MG63 (cell line): ENCODE measurements at places on chromosomes 16 and 17.
A peak's percentile ranks its signal among the peaks of the same experiment; 100 is the strongest.

GRCh38 chr17:10777131-10777807, 26.6 kb downstream of the TMEM238L start:
- DNase-seq: no peak

DNA sequence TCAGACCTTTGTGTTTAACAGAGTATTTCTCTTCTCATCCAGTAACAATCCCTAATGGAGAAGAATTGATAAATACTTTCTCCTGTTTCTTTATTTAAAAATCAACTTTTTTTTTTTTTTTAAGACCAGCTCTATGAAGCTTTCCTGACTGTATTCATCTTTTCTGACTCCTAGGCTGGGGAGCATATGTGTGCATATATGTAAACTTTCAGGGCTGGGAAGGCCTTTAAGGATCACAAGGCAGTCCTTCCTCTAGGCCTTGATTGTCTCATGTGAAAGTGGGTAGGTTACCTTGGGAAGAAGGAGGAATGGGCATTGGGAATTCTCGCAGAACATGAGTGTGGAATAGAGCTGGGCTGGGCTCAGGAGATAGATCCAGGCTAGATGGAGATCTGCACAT, 292.9 kb upstream of the SALL1 start:
- no peak for DNase-seq

GRCh38 chr16:7998789-7999453, 591.4 kb downstream of the TMEM114 start:
- DNase-seq: no peak

GRCh38 chr17:21025451-21025850, 17.4 kb downstream of the USP22 start:
- no peak for DNase-seq

- DNase-seq: peak; percentile 64
These were observed 394.7 kb downstream of the SEC14L1 start for GRCh38 chr17:77535435-77535834.

- DNase-seq: no peak
These were observed 4.6 kb downstream of the TSPOAP1 start for GRCh38 chr17:58324056-58324408.

- no peak for DNase-seq
These were observed 73.4 kb upstream of the GNG13 start for GRCh38 chr16:873889-874288.

DNA sequence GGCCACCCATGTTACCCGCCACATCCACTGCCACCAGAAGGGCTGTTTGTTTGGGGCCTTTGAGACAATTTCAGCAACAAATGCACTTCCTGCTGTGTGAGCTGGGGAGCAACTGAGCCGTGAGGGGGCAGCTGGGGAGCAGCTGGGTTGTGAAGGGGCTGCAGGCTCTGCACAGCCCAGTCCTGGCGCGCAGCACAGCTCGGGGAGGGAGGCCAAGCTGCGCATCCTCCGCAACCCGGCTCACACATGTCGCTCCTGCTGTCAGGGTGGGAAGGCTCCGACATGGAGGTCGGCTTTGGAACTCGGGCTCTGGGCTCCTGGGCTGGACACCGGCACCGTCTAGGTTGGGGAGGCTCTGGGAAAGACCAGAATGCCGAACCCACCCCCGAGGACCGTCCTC, 53.6 kb downstream of the CBFA2T3 start:
- no peak for DNase-seq

GRCh38 chr17:68512247-68512959, at the start of gene PRKAR1A:
Gene PRKAR1A (plus strand): TSS chr17:68512430. CDS start chr17:68515400, 2,970 bp downstream.
- peak; percentile 95 for DNase-seq

DNA sequence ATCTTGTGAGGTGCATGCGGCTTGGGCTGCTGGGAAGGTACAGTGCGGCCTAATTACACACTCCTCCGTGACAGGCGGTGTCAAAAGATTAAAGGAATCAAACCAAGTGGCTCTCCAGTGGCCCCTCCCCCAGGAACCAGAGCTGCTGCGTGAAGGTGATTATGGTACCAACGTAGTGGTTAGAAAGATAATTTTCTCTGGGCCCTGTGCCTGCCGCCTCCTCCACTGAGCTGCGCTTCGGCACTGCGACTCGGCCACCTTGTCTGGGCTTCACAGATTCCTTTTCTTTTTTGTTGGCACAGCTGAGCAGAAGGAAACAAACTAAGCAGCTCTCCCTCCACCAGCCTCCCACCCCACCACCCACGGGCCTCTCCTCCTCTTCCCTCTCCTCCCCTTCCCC, 113.2 kb upstream of the SDK2 start:
- no peak for DNase-seq

GRCh38 chr17:46036491-46036890, 37.4 kb downstream of the STH start:
- DNase-seq: no peak

GRCh38 chr16:78460428-78460827, 361.0 kb downstream of the WWOX start:
- no peak for DNase-seq

DNA sequence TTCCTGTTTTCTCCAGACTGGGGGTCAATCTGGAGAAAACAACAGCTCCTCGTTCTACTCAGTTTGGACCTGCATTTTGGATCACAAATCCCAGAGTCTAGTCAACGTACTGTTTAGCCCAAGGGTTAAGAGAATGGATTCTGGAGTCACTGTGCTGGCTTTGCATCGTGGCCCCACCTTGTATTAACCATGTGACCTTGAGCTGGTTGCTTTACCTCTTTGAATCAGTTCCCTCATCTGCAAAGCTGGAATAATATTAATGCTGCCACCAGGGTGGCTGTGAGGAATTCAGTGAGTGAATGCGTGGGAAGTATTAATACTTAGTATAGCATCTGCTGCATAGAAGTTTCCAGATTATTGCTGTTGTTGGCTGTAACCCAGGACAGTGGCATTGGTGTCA, 11.3 kb upstream of the DHRS7C start:
- no peak for DNase-seq

DNA sequence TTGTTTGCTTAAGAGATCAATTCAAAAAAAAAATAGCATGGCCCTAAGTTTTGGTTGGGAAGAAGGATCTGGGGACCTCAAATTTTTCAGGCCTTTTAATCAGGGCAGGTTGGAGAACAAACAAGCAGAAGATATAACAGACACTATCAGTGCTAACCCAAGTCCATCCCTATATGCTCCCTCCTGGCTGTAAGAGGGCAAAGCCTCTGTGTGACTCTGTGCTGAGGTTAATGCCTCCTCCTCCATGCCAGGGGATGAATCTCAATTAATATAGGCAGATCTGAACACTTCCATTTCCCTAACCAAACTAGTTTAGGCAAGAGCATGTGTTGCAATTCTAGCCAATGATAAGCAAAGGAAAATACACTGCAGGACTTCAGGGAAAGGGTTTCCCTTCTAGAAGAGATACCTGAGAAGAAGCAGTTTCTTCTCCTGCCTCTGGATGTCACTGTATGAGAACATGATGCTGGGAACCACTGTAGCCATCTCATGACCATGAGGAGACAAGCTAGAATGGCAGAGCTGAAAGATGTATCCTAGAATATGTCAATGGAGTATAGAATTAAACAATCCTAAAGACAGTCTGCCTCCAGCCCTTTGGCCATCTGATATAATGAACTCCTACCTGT, 76.0 kb downstream of the CHD9NB start:
- no peak for DNase-seq

DNA sequence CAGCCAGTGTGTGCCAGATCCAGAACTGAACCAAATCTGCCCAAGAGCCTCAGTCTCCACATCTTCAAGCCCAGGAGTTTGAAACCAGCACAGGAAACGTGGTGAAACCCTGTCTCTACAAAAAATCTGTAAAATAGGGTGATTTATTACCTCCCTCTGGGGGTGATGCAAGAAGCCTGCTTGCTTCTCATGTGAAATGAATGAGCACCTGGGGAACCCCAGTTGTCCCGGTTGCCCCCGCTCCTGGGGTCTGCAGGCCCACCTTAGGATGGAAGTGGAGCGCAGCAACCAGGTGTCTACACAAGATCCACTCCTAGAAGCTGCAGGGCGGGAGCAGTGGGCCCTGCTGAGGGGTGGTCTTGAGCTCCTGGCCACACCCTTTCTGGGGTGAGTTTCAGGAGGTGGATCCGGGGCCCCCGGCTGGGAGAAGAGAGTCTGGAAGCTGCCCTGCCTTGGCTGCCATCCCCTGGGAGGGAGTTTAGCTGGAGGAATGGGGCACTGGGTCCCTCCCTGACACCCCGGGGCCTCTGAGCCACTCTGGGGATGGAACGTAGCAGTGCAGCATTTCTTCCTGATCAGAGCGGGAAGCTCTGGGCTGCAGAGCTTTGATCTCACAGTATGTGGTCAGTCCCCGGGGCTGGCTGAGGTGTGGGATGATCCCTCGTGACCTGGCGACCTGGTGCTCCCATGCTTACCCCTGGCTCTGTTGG, 117.8 kb downstream of the RAB11FIP4 start:
- DNase-seq: no peak

DNA sequence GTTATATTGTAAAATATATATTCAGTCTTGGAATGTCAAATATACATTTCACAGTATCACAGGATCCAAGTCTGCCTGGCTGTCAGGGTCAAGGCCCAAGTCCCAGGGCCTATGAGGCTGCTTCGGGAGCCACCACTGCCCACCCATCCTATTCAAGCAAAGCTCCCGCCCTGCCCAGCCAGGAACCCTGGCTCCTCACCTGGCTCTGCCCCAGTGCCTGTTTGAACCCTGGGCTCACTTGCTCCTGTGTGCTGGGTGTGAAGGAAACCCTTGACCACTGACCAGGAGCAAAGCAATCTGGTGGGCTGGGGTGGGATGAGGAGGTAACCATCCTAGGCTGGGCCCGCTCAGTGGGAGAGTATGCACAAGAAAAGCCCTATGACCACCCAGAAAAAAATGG, 27.0 kb downstream of the ITGAE start:
- DNase-seq: no peak

- DNase-seq: peak; percentile 53
These were observed 196.2 kb upstream of the NLRP1 start for GRCh38 chr17:5780476-5780875.

DNA sequence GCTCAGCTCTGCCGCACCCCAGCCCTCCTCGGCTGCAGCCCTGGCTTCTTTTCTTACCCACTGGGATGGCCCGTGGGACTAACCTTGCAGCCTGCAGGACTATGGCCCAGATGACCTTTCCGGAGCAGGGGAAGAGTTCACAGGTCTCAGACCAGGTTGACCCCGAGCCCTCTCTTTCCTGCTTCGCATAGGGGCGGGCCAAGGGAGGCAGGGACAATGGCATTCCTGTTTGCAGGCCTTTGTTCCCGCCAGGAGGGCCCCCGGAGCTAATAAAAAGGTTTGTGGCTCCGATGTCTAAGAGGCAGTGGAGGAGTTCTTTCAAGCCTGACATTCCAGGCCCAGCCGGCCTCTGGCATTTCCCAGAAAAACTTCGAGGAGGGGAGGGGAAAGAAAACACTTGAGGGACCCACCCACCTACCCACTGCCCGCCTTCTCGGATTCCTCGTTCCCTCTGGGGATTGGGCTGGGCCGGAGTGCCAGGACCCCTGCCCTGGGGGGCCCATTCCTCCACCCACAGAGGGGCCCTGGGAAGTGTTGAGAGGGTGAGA, 5.8 kb upstream of the SOCS3 start:
- no peak for DNase-seq

DNA sequence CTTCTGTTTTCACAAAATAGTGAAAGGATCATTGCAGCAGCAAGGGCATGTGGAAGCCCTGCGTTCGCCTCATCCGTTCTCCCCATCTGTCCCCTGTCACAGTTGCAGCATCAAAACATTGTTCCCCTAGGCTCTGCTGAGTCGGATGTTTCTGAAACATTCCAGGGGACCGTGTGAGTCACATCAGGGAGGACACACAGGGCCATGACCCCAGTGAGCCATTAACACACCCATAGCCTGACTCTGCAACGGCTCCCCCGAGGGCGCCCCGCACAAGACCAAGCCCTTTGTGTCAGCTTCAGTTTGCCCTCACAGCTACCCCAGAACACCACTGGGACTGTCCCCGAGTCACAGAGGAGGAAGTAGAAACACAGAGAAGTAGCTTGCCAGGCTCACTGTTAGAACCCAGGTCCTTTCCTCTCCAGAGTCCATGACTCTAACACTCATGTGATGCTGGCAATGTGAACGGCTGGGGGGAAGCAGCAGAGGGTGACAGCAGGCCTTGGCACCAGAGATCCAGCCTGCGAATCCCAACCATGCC, 63.3 kb upstream of the HSBP1 start:
- no peak for DNase-seq

GRCh38 chr16:86431540-86431939, 78.8 kb upstream of the FOXF1 start:
- no peak for DNase-seq

DNA sequence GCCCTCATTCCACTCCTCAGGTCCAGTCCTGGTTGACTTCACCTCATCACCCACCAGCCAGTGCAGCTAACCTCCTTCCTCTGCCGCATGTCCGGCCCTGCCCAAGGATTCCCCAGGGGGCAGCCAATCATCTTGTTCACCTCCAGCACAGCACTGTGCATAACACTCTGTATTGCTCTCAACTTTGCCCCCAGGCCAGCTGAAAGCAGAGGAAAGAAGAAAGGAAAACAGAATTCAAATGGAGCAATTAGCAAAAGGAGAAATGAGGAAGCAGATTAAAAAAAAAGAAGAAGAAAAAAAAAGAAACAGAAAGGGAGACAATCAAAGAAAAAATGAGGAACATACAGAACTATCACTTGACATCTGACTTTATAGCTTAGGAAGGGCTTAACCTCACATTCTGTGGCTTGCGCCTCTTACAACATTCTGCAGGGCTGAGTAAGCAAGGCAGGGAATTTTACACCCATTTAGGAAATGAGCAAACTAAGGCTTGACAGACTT, 26.1 kb downstream of the GAS7 start:
- no peak for DNase-seq

DNA sequence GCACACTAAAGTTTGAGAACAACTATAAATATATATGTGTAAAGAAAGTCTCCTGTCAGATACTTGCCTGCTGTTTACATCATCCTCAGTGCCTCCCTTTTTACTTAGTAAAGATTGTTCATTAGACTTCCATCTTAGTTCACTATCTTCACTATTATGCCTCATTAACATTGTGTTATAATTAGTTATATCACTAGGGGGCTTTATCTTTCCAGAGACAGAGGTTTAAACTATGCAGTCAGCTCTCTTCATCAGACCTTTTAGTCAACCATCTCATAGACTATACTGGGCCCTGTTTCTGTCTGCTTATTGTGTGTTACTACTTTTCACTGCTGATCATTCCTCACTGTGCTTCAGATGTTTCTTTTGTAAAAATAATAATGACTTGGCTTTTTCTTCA, 630.8 kb upstream of the KIF2B start:
- DNase-seq: no peak

- no peak for DNase-seq
These were observed at the start of gene CEP295NL for GRCh38 chr17:78903101-78903779. Gene CEP295NL (minus strand): TSS chr17:78903201. CDS start chr17:78901828, 1,373 bp downstream.

GRCh38 chr16:85718682-85719081, 29.9 kb upstream of the GINS2 start:
- no peak for DNase-seq

GRCh38 chr17:27539152-27539551, 82.9 kb downstream of the KSR1 start:
- no peak for DNase-seq

GRCh38 chr17:49393491-49394255, 21.0 kb downstream of the PHB1 start:
- DNase-seq: no peak

GRCh38 chr17:48997103-48997826, at the start of gene IGF2BP1:
Gene IGF2BP1 (plus strand): TSS chr17:48997385. CDS start chr17:48997746, 361 bp downstream.
- DNase-seq: peak; percentile 30

GRCh38 chr17:58640202-58640601, 51.6 kb downstream of the TEX14 start:
- DNase-seq: no peak

GRCh38 chr17:43545383-43545632, 832 bp downstream of the ETV4 start:
- no peak for DNase-seq
